ENCODE measurements at places on chromosomes 2 and 18.

DNA sequence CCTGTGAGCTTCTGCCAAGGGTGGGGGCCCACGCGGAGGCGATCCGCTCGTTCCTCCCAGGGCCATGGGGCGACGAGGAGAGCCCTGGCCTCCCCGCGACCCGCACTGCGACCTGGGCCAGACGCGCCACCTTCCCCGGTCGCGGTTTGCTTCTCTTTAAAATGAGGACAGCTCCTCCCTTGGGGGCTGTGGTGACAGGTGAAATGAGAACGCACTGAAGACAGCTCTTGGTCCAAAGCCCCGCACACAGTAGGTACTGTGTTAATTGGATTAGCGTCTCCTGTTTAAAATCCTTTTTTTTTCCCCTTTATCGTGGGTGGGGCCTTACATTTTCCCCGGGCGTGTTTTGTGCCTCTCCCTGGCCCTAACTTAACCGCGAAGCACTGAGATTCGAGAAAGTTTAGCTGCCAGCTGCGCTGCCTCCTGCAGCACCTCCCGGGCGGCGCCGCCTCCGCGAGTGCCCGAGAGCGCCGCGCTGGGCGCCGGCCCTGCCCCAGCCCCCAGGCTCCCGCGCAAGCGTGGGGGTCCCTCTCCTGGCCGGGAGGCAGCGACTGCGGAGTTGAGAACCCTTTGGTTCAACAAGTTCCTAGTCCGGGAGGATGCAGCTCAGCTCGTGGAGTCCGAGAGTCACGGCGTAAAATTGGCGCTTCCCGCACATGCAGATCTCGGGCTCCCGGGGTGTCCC is 1.1 kb downstream of the HPCAL1 start:
- DNase-seq = peak; percentile 46

DNA sequence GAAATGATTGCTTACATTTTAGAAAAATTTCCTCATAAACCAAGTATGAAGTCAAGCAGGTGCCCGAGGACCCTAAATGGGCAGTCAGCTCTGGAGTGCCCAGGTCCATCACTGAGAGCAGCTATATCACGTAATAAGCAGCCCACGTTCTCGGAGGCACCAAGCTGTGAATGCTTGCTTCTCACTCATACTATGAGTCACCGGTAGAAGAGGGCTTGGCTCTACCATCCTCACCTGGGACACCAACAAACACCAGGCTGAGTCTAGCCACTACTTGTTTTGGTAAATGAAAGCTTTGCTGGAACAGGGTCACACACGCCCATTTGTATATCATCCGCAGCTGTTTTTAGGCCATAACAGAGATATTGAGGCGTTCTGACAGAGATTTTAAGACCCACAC is 207.5 kb downstream of the SEPTIN10 start:
- no peak for DNase-seq

GRCh38 chr2:14137643-14138042 is 494.9 kb upstream of the LRATD1 start:
- DNase-seq = no peak

DNA sequence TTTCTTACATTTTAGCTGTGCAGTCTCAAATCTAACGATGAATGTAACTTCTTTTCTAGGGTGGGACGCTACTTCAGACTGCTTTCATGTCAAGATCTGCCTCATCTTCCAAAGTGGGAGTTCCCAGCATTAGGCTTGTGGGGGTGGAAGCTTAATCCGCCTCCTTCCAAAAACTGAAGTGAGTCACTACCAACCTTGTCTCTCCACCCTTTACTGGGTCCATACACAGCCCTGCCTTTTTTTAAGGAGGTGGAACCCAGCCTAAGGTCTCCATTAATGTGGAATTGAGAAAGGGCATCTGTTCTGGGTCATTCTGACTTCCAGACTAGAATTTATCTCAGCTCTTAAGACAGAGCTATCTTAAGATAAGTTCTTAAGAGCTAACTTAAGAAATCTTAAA is 42.0 kb upstream of the NFE2L2 start:
- peak; percentile 88 for DNase-seq

DNA sequence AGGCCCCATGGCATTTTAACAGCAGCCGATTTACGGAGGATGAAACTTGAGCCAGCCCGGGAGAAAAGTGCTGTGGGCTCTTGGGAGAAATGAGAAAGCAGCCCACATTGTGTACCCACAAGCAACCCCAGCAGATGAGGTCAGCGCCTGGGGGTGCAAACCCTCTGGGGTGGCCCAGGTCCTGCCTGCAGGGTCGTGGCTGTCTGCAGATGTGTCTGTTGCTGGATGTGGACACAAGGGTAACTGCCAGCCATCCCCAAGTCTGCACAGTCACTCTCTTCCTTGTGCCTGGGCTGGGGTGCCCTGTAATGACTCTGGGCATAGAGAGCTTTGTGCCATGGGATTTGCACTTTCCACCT is 170.8 kb downstream of the PRKCE start:
- DNase-seq = no peak

- DNase-seq = no peak
These were observed 27.2 kb downstream of the XPO1 start for GRCh38 chr2:61510674-61511671.

All from fibroblast of the aortic adventitia (primary cell).